ENCODE measurements at places on chromosomes 12 and 14.

GRCh38 chr12:24562771-24563431 lies 386.0 kb downstream of the BCAT1 start:
- DNase-seq, result no peak

DNA sequence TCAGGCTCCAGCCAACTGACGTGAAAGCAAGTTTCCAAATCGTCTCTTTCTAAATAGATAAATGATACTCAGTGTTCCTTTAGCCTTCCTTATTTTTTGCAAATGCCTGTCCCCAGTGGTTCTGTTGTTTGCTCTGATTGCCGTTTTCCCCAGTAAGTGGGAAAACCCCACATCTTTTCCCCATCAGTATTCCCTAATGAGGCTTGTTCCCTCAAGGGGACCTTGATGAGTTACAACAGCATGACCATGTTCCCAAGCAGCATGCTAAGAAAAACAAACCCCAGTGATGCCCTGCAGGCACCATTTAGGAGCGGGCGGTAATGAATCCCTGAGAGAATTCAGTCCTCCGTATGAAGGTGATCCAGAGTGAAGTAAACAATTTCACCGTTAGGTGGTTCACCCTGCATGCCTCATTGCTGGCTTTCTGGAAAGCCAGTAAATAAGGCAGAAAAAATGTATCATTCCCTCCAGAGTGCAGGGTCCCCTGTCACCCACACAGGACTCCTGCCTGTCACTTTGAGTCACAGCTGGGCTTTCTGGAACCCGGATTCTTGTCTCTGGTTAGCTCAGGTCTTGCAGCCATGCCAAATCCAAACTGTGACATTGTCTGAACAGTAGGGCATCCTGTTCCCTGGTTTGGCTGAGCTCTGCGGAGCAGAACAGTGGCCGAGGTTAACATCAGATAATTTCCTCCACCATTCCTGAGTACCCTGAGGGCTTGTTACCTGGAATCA lies 222.6 kb downstream of the RGS6 start:
- DNase-seq, result no peak

GRCh38 chr14:41498959-41499358 lies 107.7 kb upstream of the LRFN5 start:
- no peak for DNase-seq

GRCh38 chr12:22473212-22473611 lies 71.1 kb downstream of the C2CD5 start:
- no peak for DNase-seq

DNA sequence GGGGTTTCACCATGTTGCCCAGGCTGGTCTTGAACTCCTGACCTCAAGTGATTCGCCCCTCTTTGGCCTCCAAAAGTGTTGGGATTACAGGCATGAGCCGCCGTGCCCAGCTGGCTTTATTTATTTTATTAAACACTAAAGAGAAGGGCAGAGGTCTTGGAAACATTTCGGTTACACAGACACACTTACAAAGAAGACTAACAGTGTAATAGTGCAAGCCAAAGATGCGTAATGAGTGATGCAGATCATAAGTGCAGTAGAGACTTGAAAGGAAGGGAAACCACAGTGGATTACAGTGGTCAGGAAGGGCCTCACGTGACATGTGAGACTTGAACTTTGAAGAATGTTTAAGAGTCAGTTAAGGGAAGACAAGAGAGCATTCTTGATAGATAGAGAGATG lies 33.9 kb upstream of the CDK17 start:
- DNase-seq, result peak; percentile 66

DNA sequence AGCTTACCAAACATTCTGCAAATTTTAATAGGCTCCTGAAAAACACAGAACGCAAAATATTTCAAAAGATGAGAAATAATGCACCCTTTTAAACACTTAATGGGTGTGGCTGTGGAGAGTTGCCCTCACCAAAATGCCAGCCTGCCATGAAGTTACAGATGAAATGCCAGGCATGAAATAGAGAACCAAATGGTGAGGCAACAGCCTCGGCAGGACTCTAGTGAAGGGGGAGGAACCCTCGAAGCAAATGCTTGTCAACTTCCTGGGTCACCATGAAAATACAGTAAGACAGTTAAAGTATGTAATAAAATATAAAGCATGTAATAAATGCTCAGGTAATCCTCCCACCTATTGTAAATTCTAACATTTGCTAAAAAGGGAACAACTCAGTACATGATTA lies 24.1 kb downstream of the DUSP16 start:
- DNase-seq, result no peak

- no peak for DNase-seq
Observed at GRCh38 chr12:49990273-49990672, 17.5 kb downstream of the AQP6 start.

DNA sequence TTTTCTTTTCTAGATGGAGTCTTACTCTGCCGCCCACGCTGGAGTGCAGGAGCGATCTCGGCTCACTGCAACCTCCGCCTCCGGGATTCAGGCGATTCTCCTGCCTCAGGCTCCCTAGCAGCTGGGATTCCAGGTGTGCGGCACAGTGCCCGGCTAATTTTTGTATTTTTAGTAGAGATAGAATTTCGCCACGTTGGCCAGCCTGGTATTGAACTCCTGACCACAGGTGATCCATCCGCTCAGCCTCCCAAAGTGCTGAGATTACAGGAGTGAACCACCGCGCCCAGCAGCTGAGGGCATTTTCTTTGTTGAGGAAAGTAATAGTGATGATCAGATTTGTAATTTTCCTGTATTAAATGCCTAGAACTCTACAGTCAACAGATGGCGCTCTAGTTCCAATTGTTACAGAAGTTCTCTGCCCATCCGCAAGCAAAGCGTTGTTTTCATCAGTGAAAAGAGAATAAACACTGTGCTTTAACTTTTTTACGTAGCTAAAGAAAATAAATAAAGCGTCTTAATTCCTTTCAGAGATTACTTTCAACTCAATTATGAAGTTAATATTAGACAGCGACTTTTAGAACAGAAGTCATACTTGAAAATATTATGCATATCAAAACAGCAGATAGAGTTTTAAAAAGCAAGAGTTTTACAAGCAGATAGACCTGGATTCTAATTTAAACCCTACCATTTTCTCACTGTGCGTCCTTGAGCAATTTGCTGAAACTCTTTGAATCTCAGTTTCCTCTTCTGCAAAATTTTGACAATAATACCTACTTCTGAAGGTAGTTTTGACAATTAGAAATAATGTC lies 335.1 kb downstream of the DUSP6 start:
- peak; percentile 13 for DNase-seq

DNA sequence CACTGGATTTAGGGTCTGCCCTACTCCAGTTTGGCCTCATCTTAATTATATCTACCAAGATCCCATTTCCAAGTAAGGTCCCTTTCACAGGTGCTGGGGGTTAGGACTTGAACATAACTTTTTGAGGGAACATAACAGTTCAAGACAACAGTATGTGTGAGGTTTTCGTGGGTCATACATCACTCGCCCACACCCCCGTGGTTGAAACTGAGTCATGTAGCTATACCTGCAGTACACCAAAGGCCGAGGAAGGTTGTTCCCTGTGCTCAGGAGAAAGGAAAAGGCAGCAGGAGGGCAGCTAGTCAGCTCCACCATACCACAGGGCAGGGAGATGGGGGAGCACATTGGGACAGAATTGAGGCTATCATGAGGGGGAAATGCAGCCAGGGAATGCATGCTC lies 167.0 kb downstream of the PPM1H start:
- DNase-seq, result no peak

- no peak for DNase-seq
Observed at GRCh38 chr12:73390261-73390660, 1118.1 kb downstream of the TRHDE start.

- no peak for DNase-seq
Observed at GRCh38 chr14:77544571-77544970, 46.0 kb upstream of the ISM2 start.

GRCh38 chr12:110037315-110037714 lies 11.0 kb downstream of the C12orf76 start:
- DNase-seq, result no peak

DNA sequence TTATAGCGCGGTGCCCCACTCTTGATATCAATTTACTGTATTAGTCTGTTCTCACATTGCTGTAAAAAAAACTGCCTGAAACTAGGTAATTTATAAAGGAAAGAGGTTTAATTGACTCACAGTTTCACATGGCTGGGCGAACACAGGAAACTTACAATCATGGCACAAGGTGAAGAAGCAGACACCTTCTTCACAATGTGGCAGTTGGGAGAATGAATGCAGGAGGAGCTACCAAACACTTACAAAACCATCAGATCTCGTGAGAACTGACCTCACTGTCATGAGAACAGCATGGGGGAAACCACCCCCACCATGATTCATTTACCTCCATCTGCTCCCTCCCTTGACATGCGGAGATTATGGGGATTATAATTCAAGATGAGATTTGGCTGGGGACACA lies 42.3 kb downstream of the FBXO34 start:
- DNase-seq, result no peak

DNA sequence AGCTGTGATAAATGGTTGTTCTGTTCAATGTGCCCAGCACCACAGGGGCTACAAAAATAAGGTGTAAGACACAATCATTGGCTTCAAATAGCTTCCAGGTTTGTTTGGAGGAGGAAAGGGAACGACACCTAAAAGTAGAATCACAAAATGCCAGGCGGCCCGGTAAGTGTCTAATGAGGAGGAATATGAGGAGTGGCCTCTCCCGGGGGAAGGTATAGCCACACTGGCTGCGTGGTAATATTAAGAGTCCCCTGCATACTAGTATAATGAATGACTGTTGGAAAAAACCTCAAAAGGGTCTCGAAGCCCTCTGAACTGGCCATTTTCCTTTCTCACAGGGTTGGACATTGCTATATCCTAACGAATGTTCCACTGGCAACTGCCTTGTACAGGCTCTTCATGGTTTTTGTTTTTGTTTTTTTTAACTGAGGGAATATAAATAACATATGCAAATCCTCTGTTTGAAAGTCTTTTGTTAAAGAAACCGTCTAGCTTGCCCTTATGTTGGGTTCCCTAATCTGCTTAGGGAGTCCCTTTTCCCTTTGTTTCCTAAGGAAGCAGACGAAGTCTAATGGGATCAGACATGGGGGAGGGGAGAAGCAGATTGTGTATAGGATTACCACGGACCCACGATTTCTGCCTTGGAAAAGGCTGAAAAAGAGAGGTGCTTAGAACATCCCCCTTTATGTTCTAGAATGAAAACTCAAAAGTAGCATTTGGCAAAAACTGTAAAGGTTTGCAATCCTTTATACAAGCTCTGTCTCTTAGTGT lies 4.2 kb downstream of the CCDC60 start:
- no peak for DNase-seq

GRCh38 chr14:24241829-24242443 lies 487 bp downstream of the TINF2 start:
- peak; percentile 94 for DNase-seq

- no peak for DNase-seq
Observed at GRCh38 chr12:64549108-64549507, 61.2 kb upstream of the RASSF3 start.

GRCh38 chr14:100695423-100695738 lies 31.3 kb upstream of the DLK1 start:
- no peak for DNase-seq

DNA sequence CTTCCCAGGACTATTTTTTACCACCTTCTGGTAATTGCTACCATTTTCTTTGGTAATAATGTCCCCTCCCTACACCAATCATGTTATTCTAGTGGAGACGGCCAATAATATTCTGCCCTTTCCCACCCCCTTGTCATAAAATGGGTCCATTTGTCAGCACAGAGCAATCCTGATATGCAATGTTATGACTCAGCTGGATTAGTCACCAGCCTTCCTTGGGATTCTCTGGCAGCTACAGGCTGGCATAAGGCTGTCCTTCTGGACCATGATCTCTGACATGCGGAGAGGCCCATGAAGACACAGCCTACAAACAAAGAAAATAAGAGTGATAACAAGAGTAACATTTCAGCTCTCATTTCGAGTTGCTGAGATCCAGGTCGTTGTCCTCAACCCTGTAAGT lies 222.0 kb upstream of the CPNE8 start:
- no peak for DNase-seq

DNA sequence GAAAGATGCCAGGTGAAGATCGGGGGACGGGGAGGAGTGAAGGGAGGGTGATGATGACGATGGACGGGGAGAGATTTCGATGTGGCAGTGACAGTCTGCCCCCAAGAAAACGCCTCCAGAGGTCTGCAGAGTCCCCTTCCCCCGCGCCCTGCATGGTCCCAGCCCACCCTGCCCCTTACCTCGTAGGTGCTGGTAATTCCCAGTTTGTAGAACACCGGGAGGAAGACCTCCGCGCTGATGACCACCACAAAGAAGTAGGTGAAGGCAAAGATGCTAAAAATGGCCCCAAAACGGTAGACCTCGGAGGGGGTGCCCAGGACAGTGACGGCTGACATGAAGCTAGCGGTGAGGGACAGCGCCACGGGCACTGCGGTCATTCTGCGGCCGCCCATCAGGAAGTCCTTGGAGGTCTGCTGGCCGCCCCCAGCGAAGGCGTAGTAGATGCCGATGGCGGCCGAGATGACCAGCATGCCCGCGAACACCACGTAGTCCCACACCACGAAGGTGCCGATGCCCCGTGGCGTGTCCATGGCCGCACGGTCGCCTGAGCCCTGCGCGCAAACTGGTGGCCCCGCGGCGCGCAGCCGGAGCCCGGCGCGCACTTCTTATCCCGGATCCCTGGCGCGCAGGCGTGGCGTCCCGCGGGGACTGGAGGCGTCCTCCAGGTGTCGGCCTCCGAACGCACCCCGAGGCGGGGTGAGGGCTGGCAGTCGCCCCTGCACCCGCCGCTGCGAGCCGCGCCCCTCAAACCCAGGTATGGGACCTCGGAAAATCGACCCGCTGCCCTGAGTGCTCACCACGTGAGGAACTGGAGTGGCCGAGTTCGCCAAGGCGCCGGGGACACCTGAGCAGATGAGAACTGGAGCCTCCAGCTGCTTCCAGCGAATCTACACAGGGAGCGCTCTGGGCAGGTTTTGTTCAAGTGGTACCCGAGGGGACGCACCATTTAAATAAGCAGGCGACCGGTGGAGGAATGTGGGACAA lies at the start of gene SLC5A8:
TSS of gene SLC5A8 (minus strand) at position 920 of the 984 bp plus-strand sequence. CDS start at position 530, 390 bp downstream.
- no peak for DNase-seq

GRCh38 chr12:64170024-64170423 lies 52.1 kb downstream of the KICS2 start:
- DNase-seq, result no peak

DNA sequence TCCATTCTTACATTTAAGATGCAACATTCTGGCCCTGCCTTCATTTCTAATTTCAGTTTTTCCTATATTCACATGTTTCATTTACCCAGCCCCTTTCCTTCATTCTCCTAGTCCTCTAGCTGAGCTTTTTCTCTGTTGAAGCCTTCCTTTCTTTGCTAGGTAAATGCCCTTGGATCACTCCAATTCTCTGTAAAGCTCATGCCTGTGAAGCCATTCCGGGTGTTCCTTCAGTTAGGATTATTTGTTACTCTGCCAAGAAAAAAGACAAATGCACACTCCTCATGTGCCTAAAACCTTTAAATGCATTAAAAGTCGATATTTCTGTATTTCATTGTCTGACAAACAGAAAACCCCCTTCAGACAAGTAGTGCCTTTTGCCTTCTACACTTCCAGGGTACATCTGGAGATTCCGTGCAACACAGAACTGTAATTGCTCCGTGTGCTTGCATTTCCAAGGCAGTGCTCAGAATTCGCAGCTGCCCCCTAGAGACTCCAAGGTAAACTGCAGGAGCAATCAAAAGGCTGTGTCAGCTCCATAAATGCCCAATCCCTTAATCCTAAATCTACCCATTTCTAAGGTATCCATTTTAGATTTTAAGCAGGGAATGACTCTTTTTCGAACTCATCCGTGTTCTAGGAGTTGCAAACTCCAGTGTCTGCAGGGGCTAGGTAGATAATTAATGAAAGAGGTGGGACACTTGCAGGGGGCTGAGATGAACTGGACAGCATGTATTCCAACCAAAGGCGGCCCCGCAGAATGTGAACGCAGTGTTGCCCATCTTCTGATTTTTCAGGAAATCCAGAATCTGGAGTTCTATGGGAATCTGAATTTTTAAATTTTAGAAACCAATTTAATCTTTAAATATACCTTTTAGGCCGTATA lies 320.2 kb downstream of the GRIN2B start:
- peak; percentile 4 for DNase-seq

All from activated naive CD4-positive, alpha-beta T cell treated with Interleukin-2 at 50 U/mL for 16 hours (primary cell).